Smooth muscle cell of the coronary artery (primary cell): ENCODE measurements at places on chromosomes 5 and 9. TPM values are rescaled to one million over a fixed set of nuclear protein-coding genes. Genes with fewer than 3 reads are reported as not detected.

The ECSCR gene
- total RNA-seq, result 0.23 and 12.6 TPM in 2 replicates

The FOXD4L4 gene
- total RNA-seq, result under 0.01 and 0.08 TPM in 2 replicates

The TGFBI gene
- 554 and 999 TPM in 2 replicates for total RNA-seq

The HK3 gene
- total RNA-seq, result 0.08 and 0.23 TPM in 2 replicates

The ZBTB26 gene
- total RNA-seq, result 1.4 and 1.8 TPM in 2 replicates

The ARHGAP26 gene
- total RNA-seq, result 4.6 and 19.4 TPM in 2 replicates

The PCDHGA12 gene
- 5.8 and 9.9 TPM in 2 replicates for total RNA-seq

The AQP7 gene
- 1.6 TPM in 1 of 2 replicates, not detected in the other for total RNA-seq

The TTLL11 gene
- 2.9 and 3.1 TPM in 2 replicates for total RNA-seq

The RPS23 gene
- 2,144 and 3,739 TPM in 2 replicates for total RNA-seq

The PCDHA1 gene
- total RNA-seq, result 0.08 TPM in 1 of 2 replicates, not detected in the other

The THBS4 gene
- total RNA-seq, result 0.53 and 11.2 TPM in 2 replicates

The SLC4A9 gene
- total RNA-seq, result not detected in 2 replicates

The PALM2AKAP2 gene
- 10.6 and 18.8 TPM in 2 replicates for total RNA-seq

The SLCO4C1 gene
- not detected in 2 replicates for total RNA-seq

The IL3 gene
- total RNA-seq, result not detected in 2 replicates

The UBAP1 gene
- total RNA-seq, result 13.1 and 23.7 TPM in 2 replicates

The ANKRD33B gene
- total RNA-seq, result 3.1 and 5.5 TPM in 2 replicates

The ZNF354C gene
- 4.8 and 6.4 TPM in 2 replicates for total RNA-seq

The PCDHGA10 gene
- total RNA-seq, result 2.6 and 4.2 TPM in 2 replicates

The CCDC187 gene
- under 0.01 TPM in 1 of 2 replicates, not detected in the other for total RNA-seq

The GFI1B gene
- total RNA-seq, result 0.60 TPM in 1 of 2 replicates, not detected in the other

The RGS7BP gene
- total RNA-seq, result 0.23 and 0.83 TPM in 2 replicates

The ANKRD31 gene
- 0.08 and 0.12 TPM in 2 replicates for total RNA-seq

The MARCHF3 gene
- 34.4 and 38.0 TPM in 2 replicates for total RNA-seq

The FOXD4L5 gene
- total RNA-seq, result 0.08 TPM in 1 of 2 replicates, not detected in the other

The ANXA2R gene
- 1.4 and 2.0 TPM in 2 replicates for total RNA-seq

The MRPL36 gene
- 46.8 and 79.4 TPM in 2 replicates for total RNA-seq

The PHYHD1 gene
- 6.1 and 15.3 TPM in 2 replicates for total RNA-seq

The ADRA1B gene
- total RNA-seq, result 0.90 TPM in 1 of 2 replicates, not detected in the other

The FOXI1 gene
- not detected in 2 replicates for total RNA-seq

The SLC27A6 gene
- under 0.01 TPM in 1 of 2 replicates, not detected in the other for total RNA-seq
